ENCODE measurements at places on chromosomes 16 and 17. TPM values are rescaled to one million over a fixed set of nuclear protein-coding genes. Genes with fewer than 3 reads are reported as not detected.

Gene ALDH3A1
- not detected for total RNA-seq

DNA sequence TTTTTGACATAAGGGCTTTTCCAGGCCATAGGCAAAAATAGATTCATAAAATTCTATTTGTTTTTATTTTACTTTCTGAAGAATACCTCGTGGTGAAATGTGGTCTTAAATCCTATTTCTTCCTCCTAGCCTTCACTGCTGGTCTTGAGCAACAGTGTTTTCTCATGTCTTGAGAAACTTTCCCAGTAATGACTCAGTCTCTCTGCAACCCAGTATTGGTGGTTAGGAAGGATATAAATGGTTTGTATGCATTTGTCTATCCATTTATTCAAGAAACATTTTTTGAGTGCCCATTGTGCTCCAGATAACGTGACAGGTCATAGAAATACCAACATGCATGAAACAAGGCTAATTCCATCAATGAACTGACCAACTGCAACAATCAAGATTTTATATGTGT, 213.9 kb downstream of the TMEM114 start:
- H3K36me3 ChIP-seq, result no peaks in the 10 kb centered on the region
- DNase-seq, result no peak
- no peaks in the 10 kb centered on the region for H3K4me1 ChIP-seq

- peaks cover 25% of the 10 kb centered on the region for H3K36me3 ChIP-seq
- H3K27ac ChIP-seq, result no peak overlapping the region
- H3K4me3 ChIP-seq, result no peak overlapping the region
- peak; percentile 83 for DNase-seq
- no peaks in the 10 kb centered on the region for H3K27me3 ChIP-seq
These were observed 43.5 kb downstream of the ST3GAL2 start for GRCh38 chr16:70395345-70395901.

- DNase-seq, result peak; percentile 32
- H3K27me3 ChIP-seq, result no peaks in the 10 kb centered on the region
- H3K4me3 ChIP-seq, result no peak overlapping the region
- no peak overlapping the region for H3K27ac ChIP-seq
- peaks cover 24% of the 10 kb centered on the region for H3K36me3 ChIP-seq
These were observed 10.1 kb downstream of the HIRIP3 start for GRCh38 chr16:29985271-29985811.

GRCh38 chr16:65728167-65728566, 606.3 kb upstream of the CDH11 start:
- no peak overlapping the region for H3K4me3 ChIP-seq
- no peaks in the 10 kb centered on the region for H3K36me3 ChIP-seq
- no peak for DNase-seq
- no peak overlapping the region for H3K27ac ChIP-seq
- no peaks in the 10 kb centered on the region for H3K4me1 ChIP-seq

DNA sequence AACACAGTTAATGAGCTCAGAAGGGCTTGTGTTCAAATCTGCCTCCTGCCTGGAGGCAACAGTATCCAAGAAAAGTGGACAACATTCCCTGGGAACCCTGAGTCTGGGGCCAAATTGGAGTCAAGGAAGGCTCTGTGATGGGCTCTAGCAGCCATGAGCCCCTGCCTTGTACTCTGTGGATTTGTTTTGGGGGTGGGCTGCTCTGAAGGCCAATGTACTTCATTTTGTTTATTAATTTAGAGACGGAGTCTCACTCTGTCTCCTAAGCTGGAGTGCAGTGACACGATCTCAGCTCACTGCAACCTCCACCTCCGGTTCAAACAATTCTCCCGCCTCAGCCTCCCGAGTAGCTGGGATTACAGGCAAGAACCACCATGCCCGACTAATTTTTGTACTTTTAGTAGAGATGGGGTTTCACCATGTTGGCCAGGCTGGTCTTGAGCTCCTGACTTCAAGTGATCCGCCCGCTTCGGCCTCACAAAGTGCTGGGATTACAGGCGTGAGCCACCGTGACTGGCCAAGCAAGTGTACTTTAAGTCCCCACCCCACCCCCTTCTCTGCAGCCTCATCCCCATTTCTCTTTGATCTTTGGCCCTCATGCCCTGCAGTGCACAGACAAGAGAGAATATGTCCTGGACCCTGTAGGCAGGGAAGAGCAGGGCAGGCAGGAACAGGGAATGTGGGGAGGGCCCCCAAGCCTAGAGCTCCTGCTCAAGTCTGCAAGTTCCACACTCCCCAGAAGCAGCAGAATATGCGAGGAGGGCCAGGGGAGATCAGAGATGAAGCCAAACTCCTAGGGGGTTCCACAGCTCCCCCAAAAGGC, 2.7 kb upstream of the GIP start:
- no peaks in the 10 kb centered on the region for H3K27me3 ChIP-seq
- H3K27ac ChIP-seq, result no peak overlapping the region
- no peak for DNase-seq

DNA sequence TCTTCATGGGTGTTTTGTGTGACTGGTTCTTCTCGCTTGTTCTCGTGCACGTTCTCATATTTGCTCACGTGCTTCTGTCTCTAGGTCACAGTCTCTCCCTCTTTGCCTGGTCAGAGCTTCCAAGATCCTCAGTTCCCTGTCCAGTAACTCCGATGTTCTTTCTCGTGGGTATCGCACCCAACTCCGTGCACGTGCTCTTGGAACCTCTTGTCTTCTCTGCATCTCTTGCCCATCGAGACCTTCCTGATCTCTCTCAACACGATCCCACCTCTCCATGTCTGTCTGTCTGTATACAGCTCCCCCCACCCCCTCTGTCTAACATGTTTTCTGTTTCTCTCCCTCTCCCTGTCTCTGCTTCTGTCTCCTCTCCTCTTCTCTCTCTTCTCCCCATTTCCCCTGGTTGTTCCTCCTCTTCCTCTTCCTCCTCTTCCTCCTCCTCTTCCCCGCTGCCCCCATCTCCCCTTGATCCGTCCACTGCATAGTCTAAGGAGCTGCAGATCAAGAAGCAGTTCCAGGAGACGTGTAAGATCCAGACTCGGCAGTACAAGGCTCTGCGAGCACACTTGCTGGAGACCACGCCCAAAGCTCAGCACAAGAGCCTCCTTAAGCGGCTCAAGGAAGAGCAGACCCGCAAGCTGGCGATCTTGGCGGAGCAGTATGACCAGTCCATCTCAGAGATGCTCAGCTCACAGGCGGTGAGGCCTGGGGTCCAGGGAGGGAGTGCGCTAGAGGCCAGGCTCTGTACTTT, 6.1 kb downstream of the HIRIP3 start:
- no peak for DNase-seq
- no peaks in the 10 kb centered on the region for H3K27me3 ChIP-seq
- H3K36me3 ChIP-seq, result peaks cover 9% of the 10 kb centered on the region
- peaks cover 10% of the 10 kb centered on the region for H3K4me1 ChIP-seq
- no peak overlapping the region for H3K4me3 ChIP-seq

- no peak overlapping the region for H3K4me3 ChIP-seq
- H3K36me3 ChIP-seq, result no peaks in the 10 kb centered on the region
- DNase-seq, result no peak
- H3K27ac ChIP-seq, result no peak overlapping the region
- H3K27me3 ChIP-seq, result no peaks in the 10 kb centered on the region
These were observed 53.4 kb downstream of the RGS9 start for GRCh38 chr17:65190467-65191097.

GRCh38 chr16:66591018-66591417, 11.8 kb downstream of the CMTM2 start:
- no peak overlapping the region for H3K27ac ChIP-seq
- no peaks in the 10 kb centered on the region for H3K27me3 ChIP-seq
- no peak overlapping the region for H3K4me3 ChIP-seq
- no peak for DNase-seq

Gene SEPTIN1
- 117 TPM for total RNA-seq

GRCh38 chr17:41153856-41154255, 4.2 kb upstream of the KRTAP4-5 start:
- H3K27ac ChIP-seq, result no peak overlapping the region
- DNase-seq, result no peak
- no peaks in the 10 kb centered on the region for H3K4me1 ChIP-seq
- no peak overlapping the region for H3K4me3 ChIP-seq
- no peaks in the 10 kb centered on the region for H3K36me3 ChIP-seq

Gene CACNG3
- not detected for total RNA-seq

Gene SYNRG
- total RNA-seq, result 37.8 TPM
